ENCODE measurements at places on chromosomes 5 and 9.

GRCh38 chr9:135370411-135371375 is 108.9 kb upstream of the PPP1R26 start:
- DNase-seq: no peak

- DNase-seq: peak; percentile 31
Measured at GRCh38 chr5:69414885-69415583, at the start of gene MARVELD2. Gene MARVELD2, plus strand, starts transcription at chr5:69415116. Its CDS starts 4,270 bp downstream, at chr5:69419386.

DNA sequence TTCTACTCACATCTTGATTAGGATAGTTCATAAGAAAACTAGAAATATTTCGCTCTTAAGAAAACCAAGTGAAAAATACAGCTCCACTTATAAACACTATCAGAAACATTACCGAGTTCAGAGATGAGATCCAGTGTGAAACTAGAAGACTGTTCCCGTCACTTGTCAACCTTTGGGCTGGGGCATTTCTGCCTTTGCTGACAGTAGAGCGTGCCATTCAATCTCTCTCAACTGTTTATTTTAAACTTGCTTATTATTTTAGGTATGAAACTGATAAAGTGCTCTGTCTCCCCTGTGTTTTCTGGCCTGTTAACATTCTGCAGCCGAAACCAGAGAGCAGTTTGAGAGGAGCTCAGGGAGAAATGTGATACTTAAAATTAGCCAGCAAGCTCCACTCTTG is 16.7 kb downstream of the MRRF start:
- DNase-seq: no peak

GRCh38 chr9:27940535-27940934 is 367.3 kb upstream of the C9orf72 start:
- no peak for DNase-seq

DNA sequence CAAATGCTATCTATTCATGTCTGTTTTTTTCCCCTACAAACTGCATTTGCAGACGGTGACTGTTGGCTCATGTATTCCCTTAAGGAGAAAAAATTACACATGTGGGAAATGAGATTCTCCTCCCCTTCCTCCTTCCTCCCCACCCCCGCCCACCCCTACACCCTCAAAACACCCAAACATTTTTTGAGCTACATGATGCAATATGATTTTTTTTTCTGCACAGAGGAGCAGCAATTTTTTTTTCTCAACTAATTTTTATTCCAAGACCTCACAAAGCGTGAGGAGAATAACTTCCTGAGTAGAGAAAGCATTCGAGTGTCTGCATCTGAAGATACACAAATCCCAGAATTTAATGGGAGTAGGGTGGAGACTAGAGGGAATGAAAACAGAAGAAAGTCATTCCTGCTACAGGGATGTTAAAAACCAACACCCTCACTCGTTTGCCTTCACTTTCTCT is 118.1 kb downstream of the PRDM6 start:
- peak; percentile 60 for DNase-seq

GRCh38 chr5:177491983-177492746 is 5.2 kb downstream of the PDLIM7 start:
- DNase-seq: no peak

GRCh38 chr5:180175015-180175431 is 34.0 kb downstream of the RASGEF1C start:
- no peak for DNase-seq

DNA sequence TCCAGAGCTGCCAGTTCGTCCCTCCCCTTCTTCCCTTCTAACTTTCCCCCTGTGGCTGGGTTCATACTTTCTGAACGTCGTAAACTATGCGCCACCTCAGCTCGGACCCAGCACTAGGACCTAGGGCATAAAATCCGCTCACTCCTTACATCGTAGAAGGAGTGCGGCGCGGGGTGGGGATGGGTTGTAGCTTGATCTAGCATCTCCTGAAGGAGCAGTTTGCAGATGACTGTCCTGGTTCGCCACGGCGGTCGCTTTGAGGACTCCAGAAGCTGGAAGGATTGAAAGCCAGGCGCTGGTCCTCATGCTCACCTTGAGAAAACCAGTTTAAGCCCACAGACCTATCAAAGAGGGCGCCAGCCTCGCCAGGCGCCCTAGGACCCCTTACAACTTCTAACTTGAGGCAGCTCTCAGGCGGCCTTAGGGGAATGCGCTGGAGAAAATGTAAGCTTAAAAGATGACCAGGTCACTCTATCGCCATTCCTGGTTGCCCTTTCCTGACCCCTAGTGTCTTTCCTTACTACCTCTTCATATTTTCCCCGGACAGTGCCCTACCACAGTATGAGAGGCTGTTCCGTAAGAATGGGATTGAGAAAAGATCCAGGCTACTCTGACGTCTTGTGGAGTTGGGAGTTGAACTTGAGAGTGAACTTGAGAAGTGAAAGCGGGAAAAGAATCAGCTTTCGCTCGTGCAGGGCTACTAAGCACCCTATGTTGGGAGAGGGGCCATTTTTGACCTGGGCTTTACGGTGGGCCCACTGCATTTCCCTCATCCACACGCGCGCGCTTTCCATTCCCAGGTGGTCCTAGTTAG is 2.8 kb downstream of the RORB start:
- DNase-seq: no peak

- DNase-seq: peak; percentile 17
Measured at GRCh38 chr5:54965806-54966205, 19.6 kb downstream of the ESM1 start.

DNA sequence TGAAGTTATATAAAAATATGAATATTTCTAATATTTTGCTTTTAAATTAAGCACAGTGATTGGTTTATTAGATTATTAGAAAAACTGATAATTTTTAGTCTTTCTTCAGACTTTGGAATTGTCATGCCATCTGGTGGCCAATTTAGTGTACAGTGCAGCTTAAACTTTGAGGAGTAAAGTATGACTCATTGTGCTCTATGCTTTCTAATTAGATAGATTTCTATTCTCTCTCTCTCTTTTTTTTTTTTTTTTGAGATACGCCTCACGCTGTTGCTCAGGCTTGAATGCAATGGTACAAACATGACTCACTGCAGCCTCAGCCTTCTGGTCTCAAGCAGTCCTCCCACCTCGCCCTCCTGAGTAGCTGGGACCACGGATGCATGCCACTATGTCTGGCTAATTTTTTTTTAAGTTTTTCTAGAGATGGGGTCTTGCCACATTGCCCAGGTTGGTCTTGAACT is 42.1 kb upstream of the GPR21 start:
- peak; percentile 93 for DNase-seq

DNA sequence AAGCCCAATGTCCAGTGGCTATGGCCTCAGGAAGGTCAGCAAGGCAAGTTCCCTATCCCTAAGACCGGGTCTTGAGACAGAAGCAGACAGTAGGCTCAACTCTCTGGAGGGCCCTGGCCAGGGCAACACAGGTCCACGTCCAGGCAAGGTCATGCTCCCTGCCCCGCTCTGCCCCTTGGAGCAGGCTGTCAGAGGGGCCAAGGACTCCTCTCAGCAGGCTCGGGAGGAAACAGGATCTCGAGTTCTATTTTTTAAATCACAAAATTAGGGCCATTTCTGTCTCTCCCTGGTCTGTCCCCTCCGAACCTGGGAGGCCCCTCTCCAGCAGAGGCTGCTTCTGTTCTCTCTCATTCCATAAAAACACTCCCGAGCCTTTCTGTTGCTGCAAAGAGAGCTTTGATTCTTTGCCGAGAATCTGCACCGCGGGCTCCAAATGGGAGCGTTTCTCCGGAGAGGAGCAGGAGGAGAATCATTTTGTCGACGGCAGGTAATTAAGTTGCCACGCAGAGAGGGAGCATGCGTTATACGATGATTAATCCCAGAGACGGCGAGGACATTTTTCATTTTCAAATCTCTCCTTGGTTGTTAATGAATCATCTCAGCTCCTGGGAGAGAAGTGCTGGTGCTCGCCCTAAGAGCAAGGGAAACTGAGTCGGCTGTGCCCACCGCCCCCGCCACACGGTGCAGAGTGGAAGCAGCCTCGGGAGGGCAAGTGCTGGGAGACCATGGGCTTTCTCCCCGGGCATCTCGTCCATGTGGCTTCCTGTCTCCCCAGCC is 24.5 kb upstream of the FCN1 start:
- DNase-seq: no peak

GRCh38 chr5:145806923-145807322 is 28.2 kb downstream of the PRELID2 start:
- DNase-seq: no peak

DNA sequence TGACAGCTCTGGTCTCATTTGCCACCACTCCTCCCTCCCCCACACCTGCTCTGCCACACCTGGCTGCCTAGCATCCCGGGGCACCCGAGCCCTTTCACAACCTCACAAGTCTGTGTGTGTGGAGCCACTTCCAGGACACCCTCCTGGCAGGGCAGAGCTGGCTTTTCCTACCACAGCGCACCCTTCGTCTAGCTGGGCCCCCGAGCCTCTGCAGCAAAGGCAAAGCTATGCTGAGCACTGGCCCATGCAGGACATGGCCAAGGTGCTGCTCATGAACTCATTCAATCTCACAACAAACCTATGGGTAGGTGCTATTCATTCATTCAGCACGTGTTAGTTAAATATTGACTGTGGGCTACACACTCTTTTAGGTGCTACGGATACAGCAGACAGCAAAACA is 43.4 kb downstream of the DUSP1 start:
- no peak for DNase-seq

DNA sequence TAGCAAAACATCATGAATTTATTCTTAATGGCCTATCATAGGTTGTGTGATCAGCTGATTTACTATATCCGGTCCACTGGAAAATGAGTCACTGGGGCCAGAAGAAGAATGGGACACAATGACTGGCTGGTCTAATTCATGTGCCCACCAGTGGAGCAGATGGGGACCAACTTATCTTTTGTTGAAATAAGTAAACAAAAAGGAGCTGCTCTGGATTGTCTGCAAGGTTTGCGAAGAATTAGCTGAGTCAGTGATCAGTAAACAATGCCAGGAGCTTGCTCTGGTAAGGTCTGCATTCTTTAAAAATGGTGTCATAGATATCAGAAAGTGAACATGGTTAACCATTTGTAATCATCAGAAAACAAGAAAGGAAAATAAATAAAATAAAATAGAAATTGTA is 128.0 kb downstream of the RASEF start:
- peak; percentile 86 for DNase-seq

- DNase-seq: no peak
Measured at GRCh38 chr5:76986825-76987526, 34.1 kb downstream of the CRHBP start.

- DNase-seq: peak; percentile 20
Measured at GRCh38 chr9:37801287-37801850, 772 bp downstream of the DCAF10 start.

GRCh38 chr5:55927861-55928655 is 66.7 kb downstream of the IL6ST start:
- no peak for DNase-seq

- peak; percentile 87 for DNase-seq
Measured at GRCh38 chr5:15620501-15620900, 120.5 kb downstream of the FBXL7 start.

- peak; percentile 50 for DNase-seq
Measured at GRCh38 chr9:12876872-12877271, 102.1 kb downstream of the LURAP1L start.

DNA sequence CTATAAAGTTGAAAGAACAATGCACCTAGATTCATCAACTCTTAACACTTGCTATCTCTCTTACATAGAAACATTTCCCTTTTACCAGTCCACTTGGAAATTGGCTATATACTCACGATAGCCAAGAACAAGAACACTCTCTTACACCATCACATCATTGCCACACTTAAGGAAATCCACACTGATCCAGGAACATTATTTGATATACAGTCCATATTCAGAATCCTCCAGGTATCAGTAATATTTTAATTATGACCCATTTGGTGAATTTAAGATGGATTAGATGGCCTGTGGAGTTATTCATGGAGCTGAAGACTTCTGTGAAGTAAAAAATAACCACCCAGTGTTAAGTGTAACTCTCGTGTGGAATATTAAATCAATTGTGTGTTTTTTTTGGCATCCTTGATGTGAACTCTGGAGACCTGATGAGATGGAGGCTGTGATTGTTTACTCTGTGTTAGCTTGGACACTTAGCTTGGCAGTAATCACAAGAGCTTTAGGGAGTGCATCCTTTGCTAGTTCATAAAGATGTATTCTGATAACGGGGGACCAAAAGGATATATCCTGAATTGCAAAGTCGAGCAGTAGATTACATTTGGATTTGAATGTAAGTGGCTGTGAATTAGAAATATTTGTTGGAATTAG is 52.0 kb upstream of the ABL1 start:
- peak; percentile 31 for DNase-seq

- DNase-seq: no peak
Measured at GRCh38 chr5:68528821-68529273, 313.3 kb downstream of the PIK3R1 start.

- DNase-seq: peak; percentile 95
Measured at GRCh38 chr5:124741711-124742496, 4.5 kb downstream of the ZNF608 start.

- no peak for DNase-seq
Measured at GRCh38 chr9:91935066-91935749, 14.8 kb downstream of the ROR2 start.

DNA sequence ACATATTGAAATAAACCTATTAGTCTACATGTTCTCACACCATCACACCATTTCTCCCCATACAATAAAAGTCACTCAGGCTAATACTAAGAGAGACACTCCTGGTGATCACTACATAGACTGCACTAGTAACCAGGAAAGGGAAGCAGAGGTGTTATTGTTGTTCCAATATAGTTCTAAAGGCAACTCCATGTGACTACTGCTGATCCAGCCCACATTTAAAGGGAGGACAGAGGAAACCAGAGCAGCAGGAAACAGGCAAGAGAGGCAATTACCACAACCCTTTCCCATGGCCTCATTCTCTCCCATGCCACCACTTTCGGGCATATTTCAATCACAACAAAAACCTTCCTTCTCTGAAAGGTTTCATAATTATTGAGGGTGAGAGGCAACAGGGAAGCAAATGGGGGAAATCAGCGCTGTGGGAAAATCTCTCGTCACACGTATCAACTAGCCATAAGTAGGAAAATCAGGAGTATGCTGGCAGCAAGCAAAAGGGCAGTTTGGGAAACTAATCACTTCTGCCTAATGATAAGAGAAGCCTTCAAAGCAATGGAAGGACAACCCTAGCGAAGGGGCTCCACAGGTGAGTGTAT is 1.8 kb downstream of the UBAP2 start:
- peak; percentile 30 for DNase-seq

- DNase-seq: peak; percentile 30
Measured at GRCh38 chr5:16759147-16759773, 142.5 kb upstream of the RETREG1 start.

- no peak for DNase-seq
Measured at GRCh38 chr5:138840103-138840502, 35.0 kb downstream of the LRRTM2 start.

GRCh38 chr9:81411961-81412360 is 277.4 kb downstream of the TLE1 start:
- no peak for DNase-seq

- DNase-seq: peak; percentile 74
Measured at GRCh38 chr9:91734371-91734981, 215.6 kb downstream of the ROR2 start.

All from fibroblast of pulmonary artery (primary cell).